H4 (cell line): ENCODE measurements at places on chromosomes 6 and 20.
A peak's percentile ranks its signal among the peaks of the same experiment; 100 is the strongest.

GRCh38 chr6:86730216-86730615, 207.1 kb upstream of the HTR1E start:
- no peak for DNase-seq

DNA sequence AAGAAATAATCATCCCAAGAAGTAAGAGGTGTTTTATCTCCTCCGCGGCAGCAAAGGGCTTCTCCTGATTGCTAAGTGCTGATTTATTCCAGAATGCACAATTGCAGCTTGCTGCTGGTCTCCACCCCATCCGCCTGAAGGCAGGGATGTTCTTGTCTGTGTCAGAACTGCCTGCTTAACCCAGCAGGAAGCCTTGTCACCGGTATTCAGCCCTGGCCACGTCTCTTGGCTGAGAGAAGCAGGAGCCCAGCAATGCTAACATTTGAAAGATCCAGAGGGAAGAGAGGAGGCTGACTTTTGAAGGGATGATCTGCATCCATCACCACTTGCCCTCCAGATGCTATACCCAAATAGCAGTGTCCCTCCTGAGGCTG, 4.2 kb downstream of the SCML4 start:
- DNase-seq = no peak

- no peak for DNase-seq
Measured at GRCh38 chr6:118764766-118765165, 113.4 kb upstream of the CEP85L start.

DNA sequence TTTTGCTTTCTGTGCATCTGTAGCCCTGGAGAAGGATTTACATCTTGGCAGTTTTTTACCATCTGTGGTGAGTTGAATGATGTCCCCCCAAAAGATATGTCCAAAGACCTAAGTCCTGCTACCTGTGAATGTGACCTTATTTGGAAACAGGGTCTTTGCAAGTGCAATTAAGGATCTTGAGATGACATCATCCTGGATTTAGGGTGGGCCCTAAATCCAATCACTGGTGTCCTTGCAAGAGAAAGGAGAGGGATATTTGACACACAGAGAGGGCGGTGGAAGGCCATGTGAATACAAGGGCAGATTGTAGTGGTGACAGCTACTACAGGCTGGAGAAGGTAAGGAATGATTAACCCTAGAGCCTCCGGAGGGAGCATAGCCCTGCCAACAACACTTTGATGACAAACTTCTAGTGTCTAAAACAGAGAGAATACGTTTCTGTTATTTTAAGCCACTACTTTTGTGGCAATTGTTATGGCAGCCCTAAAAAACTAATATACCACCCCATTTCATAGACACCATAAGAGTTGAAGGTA, 35.1 kb downstream of the MKKS start:
- no peak for DNase-seq

GRCh38 chr6:7138921-7139358, 31.2 kb downstream of the RREB1 start:
- no peak for DNase-seq

DNA sequence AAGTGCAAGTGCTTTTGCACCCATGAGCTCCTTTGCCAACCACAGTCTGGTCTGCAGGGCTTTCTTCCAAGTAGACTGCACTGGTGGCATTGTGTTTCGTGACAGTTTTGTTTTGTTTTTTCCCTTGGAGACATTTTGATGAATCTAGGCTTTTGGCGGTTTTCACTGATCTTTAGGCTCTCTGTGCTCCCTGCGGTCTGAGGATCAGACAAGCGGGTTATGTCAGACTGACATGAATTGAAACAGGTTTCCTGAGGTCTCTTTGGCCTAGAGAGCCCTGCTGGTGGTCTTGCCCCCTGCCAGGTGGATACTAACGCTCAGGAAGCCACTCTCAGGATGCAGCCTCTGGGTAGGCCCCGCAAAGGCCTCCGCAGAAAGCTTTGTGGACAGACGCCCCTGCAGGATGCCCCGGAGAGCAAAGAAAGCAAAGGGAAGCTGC, 555.4 kb upstream of the AGPAT4 start:
- no peak for DNase-seq

DNA sequence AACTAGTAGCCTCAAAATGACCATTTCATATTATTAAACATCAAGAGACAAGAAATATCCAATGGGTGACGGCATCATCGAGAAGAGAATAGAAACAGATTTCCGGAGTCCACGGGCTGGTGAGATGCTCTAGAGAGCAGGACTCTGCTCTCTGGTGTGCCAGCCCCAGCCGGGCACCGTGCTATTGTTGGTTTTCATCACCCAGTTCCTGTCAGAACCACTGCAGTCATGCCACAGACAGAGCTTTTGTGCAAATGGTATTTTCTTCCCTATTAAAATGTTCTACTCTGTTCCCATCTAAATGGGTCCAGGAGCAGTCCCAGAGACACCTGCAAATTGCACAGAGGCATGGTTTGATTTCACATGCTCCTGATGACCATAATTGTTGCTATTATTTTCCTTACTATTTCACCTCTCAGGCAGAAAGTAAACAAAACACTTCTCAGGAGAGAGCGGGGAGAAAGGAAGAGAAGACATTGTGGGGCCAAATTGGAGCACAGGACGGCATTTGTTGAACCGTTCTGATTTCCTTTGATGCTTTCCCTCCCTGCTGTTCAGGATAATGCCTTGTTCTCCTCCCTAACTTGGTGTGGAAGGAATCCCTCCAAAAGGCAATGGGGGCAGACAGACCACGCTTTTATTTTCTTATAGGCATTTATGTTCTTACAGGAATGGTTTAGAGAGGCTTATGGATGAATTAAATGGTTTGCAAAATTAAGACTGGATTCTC, 11.4 kb upstream of the RAMACL start:
- DNase-seq = no peak

DNA sequence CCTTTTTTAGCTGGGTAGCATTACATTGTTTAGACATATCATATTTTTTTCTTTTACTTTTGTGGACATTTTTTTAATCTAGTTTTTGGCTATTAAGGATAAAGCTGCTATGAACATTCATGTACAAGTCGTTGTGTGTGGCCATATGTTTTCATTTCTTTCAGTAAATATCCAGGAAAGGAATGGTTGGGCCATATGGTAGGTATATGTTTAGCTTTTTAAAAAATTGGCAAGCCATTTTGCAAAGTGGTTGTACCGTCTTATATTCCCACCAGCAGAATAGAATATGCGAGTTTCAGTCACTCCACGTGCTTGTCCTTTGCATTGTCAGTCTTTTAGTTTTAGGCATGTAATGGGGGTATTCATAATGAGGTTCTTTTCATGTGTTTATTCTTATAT, 106.3 kb upstream of the NOX3 start:
- no peak for DNase-seq

DNA sequence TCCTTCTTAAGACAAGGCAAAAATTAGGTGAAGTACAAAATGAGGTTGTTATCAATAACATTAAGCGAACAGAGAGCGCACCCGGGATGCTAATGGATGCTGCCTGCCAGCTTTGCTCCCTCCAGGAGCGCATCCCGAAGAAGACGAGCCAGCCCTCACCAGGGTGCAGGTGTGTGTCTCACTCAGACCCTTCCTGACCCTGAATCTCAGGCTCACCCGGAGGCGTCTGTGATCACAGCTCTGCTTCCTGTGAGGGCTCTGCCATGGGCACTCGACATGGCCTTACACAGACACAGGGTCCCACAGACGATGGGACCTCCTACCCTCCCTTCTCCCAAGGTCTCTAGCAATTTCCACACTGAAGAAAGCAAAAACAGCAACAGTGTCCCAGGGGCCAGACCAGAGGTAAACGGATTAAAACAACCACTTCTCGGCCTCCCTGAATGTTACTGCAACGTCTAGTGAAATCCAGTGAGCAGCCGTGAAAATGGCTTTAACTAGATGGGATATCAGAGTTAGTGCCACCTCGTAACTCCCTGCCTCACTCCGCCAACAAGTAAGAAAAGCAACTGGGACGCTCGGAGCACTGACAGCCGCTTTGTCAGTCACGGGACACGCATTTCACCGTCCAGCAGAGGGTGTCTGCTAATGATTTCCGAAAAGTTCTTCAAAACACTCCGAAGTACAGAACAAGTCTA, 11.7 kb downstream of the ZBTB46 start:
- no peak for DNase-seq

- no peak for DNase-seq
Measured at GRCh38 chr20:20327746-20328145, 40.2 kb upstream of the INSM1 start.

DNA sequence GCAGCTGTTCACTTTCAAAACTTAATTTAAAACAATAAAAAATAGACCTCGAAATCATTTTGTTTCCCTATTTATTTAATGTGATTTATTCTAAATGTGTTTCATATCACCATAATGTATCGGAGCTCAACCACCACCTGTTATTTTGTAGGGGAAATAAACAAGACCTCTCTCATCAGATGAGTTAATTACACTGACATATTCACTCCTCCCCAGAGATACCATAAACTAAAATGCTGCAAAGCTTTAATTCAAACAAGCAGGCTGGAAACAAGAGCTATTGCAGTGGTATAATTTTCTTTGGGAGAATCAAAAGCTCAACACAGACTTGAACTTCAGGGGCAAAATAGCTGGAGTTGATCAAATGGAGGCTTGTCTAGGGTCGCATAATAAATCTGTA, 303.5 kb upstream of the TSHZ2 start:
- no peak for DNase-seq

DNA sequence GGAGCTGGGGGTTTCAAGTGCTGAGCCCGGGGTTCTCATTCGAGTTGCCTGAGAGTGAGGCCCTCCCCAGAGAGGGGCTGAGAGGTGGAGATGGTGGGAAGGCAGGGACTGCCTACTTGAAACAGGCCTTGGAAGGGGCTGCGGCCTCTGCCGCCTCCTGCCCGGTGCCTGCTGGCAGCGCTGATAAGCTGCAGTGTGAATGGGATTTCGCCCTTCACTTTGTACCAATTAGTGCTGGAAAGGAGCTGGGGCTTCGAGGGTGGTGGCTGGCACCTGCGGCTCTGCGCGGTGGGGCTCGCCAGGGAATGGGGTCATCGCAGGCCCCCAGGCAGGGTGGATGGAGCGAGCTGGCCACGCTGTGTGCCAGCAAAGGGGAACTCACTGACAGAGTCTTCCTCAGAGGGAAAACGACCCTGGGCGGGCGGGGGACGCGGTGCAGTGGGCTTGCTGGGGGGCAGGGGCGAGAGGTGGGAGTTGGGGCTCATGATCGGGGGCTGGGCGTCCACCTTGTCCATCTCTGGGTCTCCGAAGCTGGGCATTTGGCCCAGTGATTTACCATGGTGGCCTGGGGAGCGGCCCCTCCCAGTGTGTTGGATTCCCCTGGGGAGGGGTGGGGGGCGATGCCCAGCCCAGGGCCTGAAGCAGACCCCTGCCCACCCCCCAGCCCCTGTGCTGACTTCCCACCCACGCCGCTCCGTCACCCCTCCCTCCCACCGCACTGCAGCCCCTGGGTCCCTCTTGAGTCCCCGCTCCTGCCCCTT, 22.9 kb downstream of the COL20A1 start:
- no peak for DNase-seq

DNA sequence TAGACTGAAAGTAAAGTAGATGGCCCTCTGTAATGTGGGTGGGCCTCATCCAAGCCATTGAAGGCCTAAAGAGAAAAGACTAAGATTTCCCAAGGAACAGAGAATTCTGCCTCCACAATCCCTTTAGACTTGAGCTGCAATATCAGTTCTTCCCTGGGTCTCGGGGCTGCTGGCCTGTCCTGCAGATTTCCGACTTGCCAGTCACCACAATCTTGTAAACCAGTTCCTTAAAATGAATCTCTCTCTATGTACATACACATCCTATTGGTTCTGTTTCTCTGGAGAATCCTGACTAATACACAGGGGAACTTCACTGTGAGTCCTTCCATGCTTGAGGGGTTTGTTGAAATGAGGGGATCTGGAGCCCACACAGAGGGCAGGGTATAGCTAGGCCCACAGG, 12.9 kb downstream of the CCDC170 start:
- no peak for DNase-seq

DNA sequence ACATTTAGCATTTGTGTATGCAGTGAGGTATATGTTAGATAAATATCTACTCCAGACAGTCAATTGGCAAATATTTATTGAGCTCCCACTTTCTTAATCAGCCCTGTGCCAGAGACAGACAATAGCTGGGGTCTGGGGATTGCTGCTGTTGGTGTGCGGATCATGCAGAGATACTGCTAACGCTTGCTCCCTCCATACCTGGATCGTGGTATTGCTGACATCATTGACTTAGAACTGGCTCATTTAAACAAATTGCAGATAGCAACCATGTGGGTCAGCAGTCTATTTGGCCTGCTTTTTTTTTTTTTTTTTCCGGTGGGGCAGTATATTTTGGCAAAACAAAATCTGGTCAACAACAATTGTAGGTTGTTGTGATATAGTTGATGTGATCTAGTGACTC, 9.5 kb downstream of the ARID1B start:
- no peak for DNase-seq

- DNase-seq = no peak
Measured at GRCh38 chr20:2144850-2145249, 43.2 kb downstream of the STK35 start.

DNA sequence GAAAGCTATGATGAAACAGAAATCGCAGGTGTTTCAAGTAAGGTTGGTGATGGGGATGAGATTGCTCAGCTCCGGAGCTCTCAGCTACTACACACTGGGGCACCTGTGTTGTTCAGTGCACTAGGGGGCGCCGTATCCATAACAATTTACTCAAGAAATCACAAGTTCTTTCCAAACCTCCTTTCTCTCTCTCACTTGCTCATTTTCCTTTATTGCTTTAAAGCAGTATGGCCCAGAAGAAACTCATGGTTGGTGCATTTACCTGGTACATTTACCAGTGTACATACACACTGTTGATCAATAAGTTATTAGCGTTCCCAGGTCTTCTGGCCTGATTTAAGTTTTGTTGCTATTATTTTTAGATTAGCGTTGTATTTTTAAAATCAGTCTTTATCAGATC, 235.2 kb upstream of the TAB2 start:
- peak; percentile 54 for DNase-seq

DNA sequence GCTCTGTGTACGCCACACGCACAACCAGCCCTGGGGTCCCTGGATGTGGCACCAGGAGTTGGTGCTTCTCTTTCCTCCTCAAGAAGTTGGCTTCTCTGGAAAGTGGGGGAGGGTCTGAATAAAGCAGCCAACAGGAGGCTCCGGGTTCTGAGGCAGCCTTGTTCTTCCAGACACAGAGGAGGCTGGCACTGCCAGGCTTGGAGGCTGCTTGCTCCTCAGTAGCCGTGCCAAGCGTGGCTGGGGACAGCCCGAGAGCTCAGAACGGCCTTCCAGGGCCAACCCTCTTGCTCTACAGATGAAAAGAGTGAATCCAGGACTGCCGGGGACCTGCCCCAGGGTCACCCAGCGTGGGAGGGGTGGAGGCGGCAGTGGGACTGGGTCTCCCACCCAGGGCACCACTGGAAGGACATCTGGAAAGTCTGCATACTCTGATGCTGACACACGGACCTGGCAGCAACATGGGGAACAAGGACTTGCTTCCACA, 70.4 kb downstream of the SLC22A23 start:
- DNase-seq = no peak

- DNase-seq = no peak
Measured at GRCh38 chr6:116876107-116876506, 935 bp upstream of the RFX6 start.

- DNase-seq = no peak
Measured at GRCh38 chr20:5539691-5540090, 210.5 kb upstream of the SHLD1 start.

GRCh38 chr20:52992632-52993031, 20.5 kb downstream of the TSHZ2 start:
- no peak for DNase-seq
